Thymus (tissue), 14 donors: ENCODE measurements at places on chromosomes 3 and 15. TPM values are rescaled to one million over a fixed set of nuclear protein-coding genes. Genes with fewer than 3 reads are reported as not detected.

ERC2 gene
- total RNA-seq, result 0.28 TPM

NOX5 gene
- total RNA-seq, result 0.19 TPM

OXTR gene
- total RNA-seq, result 0.80 TPM

NPAP1 gene
- total RNA-seq, result under 0.01 TPM

GABRA5 gene
- 26.1 TPM for total RNA-seq

STRIT1 gene
- total RNA-seq, result not detected

STXBP5L gene
- 0.33 TPM for total RNA-seq

SEMA3G gene
- 0.80 TPM for total RNA-seq

PLA2G4D gene
- total RNA-seq, result 0.28 TPM

ACTC1 gene
- total RNA-seq, result 9.6 TPM

CYP1A1 gene
- total RNA-seq, result 0.09 TPM

MUC20 gene
- total RNA-seq, result 1.2 TPM

HESX1 gene
- total RNA-seq, result 2.0 TPM

SAMMSON gene
- total RNA-seq, result under 0.01 TPM

SKIC8 gene
- total RNA-seq, result 91.1 TPM

CSPG4 gene
- total RNA-seq, result 1.5 TPM

IFRD2 gene
- 31.0 TPM for total RNA-seq

ITPKA gene
- total RNA-seq, result 0.24 TPM

SPATA12 gene
- total RNA-seq, result 0.05 TPM

CYP8B1 gene
- not detected for total RNA-seq

MUC4 gene
- 0.14 TPM for total RNA-seq

FAM174B gene
- total RNA-seq, result 8.7 TPM
